Non-pigmented ciliary epithelial cell (primary cell): ENCODE measurements at places on chromosomes 6 and 20.

DNA sequence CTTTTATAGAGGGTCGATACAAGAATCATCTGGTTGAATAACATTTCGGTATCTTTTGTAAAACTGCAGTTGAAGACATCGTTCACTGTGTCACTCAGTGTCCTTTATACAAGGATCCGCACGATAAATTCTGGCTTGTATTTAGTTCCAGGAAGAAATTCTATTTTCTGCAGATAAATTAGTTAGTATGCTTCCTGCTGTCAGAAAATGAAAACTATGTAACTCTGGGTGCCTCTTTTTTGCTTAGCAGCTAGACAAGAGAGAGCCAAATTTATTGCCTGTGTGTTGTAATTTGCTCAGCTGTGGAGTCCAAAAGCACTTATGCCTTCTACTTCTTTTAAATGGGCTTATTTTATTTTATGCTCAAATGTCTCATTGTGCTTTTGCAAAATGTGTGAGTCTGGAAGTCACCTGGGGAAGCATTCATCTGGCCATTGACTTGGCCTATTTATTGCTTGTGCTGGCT is 56.5 kb upstream of the KCNK16 start:
- DNase-seq = no peak

DNA sequence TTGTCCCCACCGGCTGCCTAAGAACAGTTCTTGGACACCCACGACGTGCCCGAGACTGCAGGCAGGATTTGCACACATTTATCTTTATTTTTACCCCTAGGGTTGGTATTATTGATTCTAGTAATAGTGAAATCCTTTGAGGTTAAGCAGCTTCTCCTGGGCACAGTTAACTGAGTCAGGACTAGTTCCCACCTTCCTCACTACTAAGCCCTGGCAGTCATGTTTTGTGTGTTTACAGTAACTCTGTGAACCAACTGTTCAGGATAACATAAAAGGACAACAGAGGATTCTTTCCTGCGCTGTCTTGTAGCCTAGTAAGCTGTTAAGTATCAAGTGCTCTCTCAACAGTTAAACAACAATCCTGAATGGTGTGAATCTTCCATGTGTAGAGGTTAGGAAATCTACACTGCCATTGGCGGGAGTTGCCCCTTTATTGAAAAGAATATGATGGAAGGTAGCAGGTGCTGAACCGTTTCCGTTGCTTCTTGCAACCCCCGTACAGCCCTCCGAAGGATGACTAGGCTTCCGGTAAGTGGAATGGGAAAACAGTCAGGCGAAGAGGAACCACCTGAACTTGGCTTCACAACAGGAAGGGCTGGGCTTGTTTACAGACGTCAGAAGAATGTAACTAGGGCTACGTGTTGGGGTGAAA is 979 bp upstream of the SOD2 start:
- DNase-seq = no peak

DNA sequence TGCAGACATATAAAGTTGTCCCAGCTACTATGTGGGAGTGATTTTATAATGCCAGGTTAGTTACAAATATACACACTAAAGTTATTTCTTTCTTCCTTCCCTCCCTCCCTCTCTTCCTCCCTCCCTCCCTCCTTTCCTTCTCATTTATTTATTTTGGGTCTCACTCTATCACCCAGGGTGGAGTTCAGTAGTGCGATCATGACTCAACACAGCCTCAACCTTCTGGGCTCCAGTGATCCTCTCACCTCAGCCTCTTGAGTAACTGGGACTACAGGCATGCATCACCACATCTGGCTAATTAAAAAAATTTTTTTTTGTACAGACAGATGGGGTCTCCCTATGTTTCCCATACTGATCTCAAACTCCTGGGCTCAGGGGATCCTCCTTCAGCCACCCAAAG is 59.2 kb downstream of the PHF20 start:
- DNase-seq = no peak

DNA sequence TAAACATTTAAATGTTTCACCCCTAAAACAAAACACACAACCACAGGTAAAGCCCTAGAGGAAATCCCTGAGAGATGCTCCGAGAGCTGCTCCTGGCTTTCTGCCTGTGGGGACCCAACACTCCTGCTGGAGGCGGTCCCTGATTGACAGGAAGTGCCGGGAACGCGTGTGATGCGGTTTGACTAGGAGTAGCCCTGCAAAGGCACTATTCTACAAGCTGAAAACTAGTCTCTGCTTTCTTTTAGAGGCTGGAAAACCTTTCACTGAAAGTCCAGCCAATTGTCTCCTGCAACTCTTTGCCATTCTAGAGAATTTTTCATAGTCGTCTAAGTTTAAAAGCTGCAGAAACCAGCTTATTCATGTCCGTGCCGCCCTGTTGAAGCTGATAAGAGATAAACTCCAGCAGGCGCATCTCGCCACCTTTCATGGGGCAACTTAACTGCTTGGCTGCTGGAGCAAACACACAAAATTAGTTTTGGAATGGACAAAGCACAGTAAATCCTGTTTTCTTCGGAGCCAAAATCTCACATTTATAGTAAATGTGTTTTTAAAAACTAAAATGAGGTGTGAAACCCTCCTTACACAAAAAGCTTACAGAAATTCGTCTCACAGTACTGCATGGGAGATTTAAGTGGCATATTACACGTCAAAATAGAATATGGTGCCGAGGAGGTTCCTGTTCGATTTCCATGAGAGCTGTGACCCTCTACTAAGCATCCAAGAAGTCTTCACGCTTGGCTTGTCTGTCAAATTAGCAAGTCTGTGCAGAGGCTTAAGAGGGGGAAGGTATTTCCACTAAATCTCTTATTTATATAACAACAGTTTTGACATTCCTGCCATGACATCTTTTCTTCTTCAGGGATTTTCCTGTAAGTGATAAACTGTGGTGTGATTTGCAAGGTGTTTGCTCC is 46.9 kb downstream of the DACT2 start:
- no peak for DNase-seq

DNA sequence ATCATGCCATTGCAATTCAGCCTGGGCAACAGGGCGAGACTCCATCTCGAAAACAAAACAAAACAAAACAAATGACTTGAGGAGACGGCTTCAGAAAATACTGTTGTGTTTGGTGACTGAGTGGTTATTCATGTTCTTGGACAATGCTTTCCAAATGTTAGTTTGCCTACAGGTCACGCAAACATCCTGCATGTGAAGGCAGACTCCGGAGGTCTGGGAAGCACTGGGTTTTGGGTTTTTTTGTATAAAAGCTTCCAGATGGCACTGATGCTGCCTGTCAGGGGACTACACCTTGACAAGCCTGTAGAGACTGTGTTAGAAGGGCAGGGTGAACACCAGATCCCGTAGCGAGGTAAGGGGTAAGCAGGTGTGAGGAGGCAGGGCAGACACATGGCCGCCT is 81.7 kb downstream of the THBS2 start:
- no peak for DNase-seq

DNA sequence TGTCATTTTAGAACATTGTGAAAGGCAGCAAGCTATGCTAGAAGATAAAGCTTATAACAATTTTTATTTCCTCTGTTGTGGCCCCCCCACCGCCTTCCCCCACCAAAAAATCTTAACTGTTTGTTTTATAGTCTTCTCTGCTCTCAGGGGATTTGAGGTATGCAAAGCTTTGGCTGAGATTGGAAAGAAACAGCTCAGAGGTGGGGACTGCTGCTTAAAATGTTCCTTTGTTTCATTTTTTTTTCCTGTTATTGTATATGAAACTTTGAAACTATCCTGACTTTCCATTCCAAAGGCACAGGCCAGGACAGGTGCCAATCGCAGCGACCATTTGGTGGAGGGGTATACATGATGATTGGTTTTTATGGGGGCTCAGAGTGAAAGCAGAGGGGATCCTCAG is 114.7 kb upstream of the PHACTR1 start:
- DNase-seq = no peak

- no peak for DNase-seq
Observed at GRCh38 chr6:99612551-99613408, 6.1 kb downstream of the PRDM13 start.
